ENCODE measurements at places on chromosomes 5 and 9.

DNA sequence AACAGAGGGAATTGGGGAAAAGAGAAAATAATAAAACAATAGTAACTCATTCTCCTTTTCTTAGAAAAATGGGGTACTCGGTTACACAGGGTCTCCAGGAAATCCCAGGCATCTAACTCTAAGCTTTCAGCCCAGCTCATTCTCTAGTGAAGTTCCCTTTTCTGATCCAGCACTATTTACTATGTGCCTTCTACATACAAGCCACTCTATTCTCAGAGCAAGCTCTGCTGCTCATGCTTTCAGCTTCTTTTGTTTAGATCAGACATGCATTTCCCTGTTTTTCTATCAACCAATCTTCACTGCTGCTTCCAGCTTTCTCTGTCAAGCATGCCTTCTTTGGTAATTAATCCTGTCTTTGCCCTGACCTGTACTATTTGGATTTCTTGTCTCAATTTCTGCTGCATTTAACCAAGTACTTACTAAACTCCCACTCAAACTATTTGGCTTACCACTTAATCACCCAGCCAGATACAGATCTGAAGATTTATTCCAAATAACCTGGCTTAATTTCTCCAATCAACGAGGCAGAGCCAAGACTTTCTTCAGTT, 25.3 kb downstream of the OSMR start:
- DNase-seq = no peak

- no peak for DNase-seq
These were observed 12.6 kb upstream of the C5orf58 start for GRCh38 chr5:170220191-170220590.

- DNase-seq = no peak
These were observed 29.3 kb downstream of the COL23A1 start for GRCh38 chr5:178560911-178561310.

DNA sequence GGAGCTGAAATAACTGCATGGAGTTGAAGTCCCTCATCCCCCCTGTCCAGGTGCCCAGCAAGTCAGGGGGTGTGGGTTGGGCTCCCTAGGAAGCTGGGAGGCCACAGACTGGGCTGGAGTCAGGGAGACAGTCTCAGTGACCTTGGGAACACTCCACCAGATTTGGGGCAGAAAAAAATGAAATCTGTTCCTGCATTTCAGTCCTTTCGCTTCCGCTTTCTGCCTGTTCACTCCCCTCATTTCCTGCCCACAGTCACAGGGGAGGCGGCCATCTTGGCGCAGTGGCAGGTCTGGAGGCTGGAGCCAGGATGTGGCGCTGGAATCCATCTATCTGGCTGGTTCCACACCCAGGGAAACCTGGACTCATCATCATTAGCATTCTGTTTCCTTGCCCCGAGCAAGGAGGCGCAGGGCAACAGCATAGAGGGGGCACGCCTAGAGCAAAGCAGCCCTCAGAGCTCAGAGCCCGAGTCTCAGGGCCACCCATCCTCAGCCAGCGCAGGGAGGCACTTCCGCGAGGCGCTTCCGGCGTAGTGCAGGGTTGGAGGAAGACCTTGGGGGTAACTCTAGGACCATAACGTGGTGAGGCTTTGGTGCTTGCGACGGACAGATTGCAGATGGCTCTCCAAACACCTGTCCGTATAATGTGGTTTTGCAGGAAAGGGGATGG, 86.2 kb upstream of the HSPA9 start:
- DNase-seq = no peak

GRCh38 chr5:76526950-76527583, 96.1 kb downstream of the F2RL2 start:
- no peak for DNase-seq

DNA sequence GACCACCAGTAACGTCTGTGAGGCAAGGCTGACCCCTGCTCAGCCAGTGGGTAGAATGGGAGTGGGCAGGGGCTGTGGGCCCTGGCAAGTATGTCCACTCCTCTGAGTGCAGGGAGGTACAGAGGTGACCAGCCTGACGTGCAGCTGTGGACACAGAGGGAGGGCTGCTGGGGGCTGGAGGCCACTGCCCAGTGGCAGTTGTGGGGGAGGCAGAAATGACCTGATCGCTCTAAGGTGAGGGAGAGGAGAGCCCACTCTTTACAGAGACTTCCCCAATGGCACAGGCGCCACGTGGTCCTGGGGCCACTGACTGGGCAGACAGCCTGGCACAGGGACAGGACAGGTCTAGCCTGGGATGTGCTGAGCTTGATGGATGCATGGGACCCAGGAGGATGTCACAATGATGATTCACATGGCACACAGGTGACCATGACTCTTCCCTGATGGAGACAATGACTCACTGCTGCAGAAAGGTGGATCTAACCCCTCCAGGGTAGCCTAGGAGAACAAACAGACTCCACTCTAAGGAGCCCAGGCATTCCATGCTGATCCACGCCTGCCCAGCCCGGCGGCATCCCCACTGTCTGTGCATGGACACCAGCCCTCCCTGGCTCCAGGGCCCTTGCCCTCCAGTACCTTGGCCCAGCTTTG, 7.7 kb downstream of the LPCAT1 start:
- no peak for DNase-seq

DNA sequence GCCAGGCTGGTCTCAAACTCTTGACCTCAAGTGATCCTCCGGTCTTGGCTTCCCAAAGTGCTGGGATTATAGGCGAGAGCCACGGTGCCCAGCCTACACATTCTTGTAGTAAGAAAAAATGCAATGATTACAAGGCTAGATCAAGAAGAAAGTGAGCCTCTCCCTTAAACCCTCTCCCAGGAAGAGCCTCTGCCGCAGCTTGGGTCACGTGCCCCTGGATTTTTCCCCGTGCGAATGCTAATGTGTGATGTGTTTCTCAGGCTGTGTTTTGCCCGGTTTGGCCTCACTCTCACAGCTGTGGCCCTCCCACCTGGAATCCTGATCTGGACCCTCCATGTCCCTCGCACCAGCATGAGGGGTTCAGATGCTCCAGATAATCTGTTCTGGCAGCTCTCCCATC, 6.9 kb downstream of the PLPP7 start:
- DNase-seq = no peak

DNA sequence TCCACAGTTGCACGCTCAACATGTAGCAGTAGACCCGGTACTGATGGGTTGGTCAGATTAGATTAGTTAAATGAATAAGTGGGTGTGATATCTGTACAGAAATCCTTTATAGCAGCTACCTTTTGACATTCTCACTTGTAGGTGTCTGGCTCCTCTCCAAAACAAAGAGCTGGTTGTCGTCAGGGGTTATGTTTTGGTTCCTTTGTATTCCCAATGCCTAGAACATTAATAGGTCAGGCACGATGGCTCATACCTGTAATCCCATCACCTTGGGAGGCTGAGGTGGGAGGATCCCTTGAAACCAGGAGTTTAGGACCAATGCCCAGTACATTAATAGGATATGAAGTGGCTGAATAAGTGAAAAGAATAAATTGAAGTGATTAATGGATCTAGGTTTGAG, 182.1 kb downstream of the SNCAIP start:
- DNase-seq = no peak

DNA sequence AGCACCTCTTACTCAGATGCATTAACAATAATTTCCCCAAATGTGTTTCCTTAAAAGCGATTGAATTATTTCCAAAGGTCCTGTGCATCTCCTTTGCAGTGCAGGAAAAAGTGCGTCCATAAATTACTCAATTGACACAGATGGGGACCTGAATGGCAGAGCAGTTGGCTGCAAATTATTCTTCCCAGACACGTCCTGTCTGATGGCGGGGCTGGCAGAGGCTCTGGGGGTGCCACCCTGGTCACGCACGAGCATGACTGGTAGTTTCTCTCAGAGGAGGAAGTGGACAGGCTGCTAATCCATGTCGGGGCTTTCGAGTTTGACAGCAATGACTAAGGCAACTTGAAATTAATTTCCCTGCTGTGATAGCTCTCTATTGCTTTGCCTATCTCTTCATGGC, 264.8 kb upstream of the BRINP1 start:
- DNase-seq = no peak

Measured in GM13976 (cell line).